ENCODE measurements at places on chromosomes 16 and 17. TPM values are rescaled to one million over a fixed set of nuclear protein-coding genes. Genes with fewer than 3 reads are reported as not detected.

GRCh38 chr17:61946359-61946758 lies 18.6 kb upstream of the INTS2 start:
- no peak for DNase-seq

DNA sequence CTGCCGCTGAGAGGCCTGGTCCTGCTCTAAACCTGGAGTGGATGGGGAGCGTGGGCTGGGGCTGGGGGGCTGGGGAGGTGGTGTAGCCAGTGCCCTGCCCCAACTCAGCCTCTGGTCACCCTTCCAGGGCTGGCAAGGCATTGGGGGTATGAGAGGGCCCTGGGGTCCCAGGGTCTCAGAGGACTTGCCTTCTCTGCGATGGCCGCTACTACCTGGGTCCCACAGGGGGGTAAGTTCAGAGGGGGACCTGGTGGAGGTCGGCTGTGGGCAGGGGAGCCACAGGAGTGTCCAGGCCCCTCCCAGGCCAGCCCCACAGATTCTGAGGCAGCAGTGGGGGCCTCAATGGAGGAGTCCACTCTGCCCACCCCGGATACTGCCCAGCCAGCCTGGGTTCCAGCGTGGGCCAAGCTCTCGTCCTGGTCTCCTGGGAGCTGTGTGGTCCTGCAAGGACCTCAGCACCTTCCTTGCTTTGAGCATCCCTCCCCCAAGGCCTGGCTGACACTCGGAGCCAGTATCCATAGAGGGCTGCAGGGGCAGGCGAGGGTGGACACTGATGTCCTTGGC lies 20.5 kb downstream of the JPH3 start:
- DNase-seq: no peak

DNA sequence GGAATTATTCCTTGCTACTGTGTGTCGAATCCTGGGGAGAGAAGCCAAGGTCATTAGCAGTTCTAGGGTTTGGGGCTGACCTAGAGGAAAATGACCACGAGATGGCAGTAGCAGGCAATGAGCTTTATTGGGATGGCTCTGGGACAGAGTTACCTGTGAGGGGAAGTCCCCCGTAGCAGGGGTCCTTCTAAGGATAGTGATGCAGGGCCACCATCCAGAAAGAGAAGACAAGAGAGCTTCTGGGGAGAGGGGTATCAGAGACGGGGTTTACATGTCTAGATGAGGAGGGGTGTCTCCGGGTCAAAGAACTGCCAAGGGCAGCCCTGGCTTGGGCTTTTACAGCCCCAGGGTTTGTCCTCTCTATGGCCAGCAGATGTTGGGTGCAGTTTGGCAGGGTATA lies 6.4 kb upstream of the GGT6 start:
- peak; percentile 73 for DNase-seq

The HBQ1 gene
- 1.2 TPM for total RNA-seq

- DNase-seq: no peak
These were observed 266.7 kb downstream of the ENGASE start for GRCh38 chr17:79341222-79341780.

GRCh38 chr16:1991135-1991551 lies 1.4 kb downstream of the SYNGR3 start:
- no peak for DNase-seq

The CLUH gene
- total RNA-seq: 153 TPM

DNA sequence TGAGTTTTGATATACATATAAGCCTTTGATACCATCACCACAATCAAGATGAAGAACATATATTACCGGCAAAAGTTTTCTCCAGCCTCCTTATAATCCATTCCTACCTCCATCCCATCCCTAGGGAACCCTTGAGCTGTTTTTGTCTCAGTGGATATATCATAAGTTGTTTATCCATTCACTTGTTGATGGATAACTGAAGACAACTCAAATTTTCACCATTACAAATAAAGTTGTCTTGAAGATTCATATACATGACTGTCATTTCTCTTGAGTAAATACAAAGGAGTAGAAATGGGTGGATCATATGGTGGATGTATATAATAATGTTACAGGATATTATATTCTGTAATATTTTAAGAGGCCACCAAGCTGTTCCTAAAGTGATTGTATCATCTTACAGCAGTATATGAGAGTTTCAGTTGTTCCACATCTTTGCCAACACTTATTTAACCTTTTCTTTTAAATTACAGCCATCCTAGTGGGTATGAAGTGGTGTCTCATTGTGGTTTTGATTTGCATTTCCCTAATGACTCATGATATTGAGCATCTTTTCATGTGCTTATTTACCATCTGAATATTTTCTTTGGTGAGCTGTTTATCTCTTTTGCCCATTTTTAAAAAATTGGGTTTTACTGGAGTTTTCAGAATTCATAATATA lies 17.4 kb downstream of the NF1 start:
- DNase-seq: no peak

DNA sequence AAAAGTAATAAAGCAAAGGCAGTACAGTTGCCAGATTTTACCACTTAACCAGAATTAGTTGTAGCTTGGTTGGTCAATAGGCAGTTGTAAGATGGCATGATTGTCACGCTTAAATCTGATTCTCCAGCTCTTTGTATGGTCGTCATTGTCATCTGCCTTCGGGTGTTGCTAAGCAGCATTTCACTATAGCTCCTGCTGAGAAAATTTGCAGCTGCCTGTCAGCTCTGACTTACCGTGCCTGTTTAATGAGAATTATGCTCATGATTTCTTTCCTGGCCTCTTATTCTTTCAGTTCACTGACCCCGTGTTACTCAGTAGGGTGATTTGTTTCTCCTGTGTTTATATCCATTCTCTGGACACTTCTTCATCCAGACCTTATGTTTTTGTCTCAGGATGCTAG lies 66.7 kb downstream of the TANGO6 start:
- peak; percentile 83 for DNase-seq

DNA sequence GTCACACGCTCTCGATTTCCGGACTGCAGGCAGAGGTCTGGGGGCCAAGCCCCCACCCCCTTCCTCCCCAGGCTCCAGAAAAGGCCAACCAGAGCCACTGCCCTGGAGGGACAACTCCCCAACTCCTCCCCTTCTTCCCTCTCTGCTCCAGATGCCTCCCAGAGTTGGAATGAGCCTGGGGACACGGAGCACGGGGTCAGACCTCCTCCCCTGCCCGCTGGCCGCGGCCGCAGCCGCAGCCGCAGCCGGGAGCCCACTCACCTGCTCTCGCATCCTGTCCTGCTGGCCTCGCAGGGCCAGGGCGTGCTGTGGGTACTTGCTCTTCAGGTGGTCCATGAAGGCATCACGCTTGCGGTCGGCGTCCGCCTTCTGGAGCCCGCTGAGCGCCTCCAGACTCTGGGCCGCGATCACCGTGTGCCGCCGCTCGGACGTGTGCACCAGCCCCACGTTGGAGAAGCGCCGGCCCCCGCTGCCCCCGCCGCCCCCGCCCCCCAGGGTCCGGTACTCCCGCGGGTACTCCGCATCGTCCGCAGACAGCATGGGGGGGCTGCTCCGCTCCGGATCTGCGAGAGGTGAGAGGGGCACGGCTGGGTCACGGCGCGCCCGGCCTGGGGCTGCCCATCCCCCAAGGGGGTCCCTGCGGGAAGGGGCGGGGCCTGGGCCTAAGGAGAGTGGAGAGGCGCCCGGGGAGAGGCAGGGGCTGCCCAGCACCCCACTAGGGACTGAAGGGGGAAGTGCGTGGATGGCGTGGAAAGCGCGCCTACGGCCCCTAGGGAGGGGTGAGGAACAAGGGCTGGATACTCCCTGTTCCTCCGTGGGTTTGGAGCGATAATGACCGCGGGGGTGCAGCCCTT lies 27.3 kb downstream of the SRCIN1 start:
- no peak for DNase-seq

GRCh38 chr17:49545007-49545660 lies 30.5 kb upstream of the NXPH3 start:
- DNase-seq: no peak

The MYH13 gene
- not detected for total RNA-seq

The TEX14 gene
- total RNA-seq: 0.50 TPM

GRCh38 chr17:6749519-6749918 lies 6.3 kb upstream of the XAF1 start:
- peak; percentile 22 for DNase-seq

- no peak for DNase-seq
These were observed 277.1 kb downstream of the XYLT1 start for GRCh38 chr16:17193566-17194100.

GRCh38 chr17:54194268-54194667 lies 371.5 kb downstream of the KIF2B start:
- DNase-seq: no peak

GRCh38 chr17:66777689-66778225 lies 57.2 kb upstream of the CACNG5 start:
- peak; percentile 92 for DNase-seq

DNA sequence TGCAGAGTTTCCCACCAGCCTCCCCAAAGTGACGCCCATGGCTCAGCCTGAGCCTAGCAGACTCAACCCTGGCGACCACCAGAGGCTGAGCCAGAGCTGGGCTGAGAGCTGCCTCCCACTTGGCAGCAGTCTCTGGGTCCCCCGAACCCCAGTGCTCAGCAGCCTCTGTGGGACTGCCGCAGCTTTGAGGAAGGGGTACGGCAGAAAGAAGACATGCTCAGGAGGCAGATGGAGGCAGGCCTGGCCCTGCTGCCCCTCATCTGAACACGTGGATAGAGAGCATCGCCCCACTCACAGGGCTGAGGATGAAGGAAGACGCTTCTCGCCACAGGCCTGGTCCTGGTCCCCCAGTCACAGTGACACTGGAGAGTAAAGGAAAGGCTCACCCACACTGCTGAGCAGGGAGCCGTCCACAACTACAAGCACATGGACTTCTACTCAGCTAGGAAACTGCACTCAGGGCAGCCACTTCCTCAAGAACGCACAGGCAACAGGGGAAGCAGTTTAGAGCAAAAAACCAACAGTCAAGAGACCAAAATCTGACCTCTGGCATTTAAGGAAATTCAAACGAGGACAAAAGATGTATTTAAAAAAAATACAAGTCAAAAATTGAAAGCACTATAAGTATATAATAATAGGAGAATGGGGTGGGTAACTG lies 45.2 kb upstream of the GSG1L start:
- no peak for DNase-seq

GRCh38 chr16:77721752-77722308 lies 484 bp upstream of the NUDT7 start:
- DNase-seq: no peak

Data from A673 (cell line).